Activated CD4-positive, alpha-beta T cell treated with anti-CD3 and anti-CD28 coated beads, Interleukin-2, amount 50 U/mL, for 24 hours (primary cell): ENCODE measurements at places on chromosomes 6 and 20.

- DNase-seq: no peak
These were observed 994.6 kb upstream of the ADGRB3 start for GRCh38 chr6:67640484-67640883.

- DNase-seq: no peak
These were observed 82.9 kb upstream of the FOXP4 start for GRCh38 chr6:41463062-41463930.

GRCh38 chr6:170045563-170045960 lies 245.3 kb downstream of the DLL1 start:
- DNase-seq: no peak

DNA sequence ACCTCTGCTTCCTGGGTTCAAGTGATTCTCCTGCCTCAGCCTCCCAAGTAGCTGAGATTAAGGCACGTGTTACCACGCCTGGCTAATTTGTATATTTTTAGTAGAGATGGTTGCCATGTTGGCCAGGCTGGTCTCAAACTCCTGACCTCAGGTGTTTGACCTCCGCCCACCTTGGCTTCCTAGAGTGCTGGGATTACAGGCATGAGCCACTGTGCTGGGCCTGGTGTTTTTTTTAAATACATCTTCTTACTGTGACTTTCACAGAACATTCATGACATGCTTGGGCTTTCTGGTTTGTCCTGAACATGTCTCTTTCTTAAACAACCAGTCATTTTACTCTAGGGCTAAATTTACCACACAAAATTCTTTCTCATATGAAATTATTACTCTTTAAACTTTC lies 34.7 kb upstream of the FAM8A1 start:
- no peak for DNase-seq

GRCh38 chr6:11778036-11778435 lies 567 bp downstream of the ADTRP start:
- DNase-seq: no peak

DNA sequence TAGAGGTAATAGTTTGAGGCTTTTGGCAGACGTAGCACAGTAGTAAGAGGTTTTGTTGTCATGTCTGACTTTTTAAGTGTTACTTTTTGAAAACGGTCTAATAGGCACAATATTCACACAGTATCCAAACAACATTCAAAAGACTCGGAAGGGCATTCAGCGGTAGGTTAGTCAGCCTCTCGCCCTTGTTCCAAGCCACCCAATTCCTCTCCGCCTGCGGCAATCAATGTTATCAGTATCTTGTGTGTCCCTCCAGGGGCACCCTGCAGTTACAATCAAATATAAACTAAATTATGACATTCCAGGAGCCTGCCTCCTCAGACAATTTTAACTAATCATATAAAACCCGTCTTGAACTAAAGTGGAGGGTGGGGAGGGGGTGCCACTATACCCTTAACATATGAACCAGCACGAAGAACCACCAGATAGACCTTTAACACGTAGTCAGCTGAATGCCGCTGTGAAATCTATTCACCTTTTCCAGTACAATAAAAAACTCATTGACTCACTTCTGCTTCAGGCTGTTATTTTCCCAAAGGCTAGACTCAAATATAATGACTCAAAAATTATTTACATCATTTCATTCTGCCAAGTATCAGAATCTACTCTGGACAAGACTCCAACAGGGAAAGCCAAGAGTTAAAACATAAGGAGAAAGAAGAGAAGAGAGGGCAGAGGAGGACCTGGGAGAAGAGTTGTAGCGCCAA lies 1.6 kb downstream of the TENT5A start:
- no peak for DNase-seq

DNA sequence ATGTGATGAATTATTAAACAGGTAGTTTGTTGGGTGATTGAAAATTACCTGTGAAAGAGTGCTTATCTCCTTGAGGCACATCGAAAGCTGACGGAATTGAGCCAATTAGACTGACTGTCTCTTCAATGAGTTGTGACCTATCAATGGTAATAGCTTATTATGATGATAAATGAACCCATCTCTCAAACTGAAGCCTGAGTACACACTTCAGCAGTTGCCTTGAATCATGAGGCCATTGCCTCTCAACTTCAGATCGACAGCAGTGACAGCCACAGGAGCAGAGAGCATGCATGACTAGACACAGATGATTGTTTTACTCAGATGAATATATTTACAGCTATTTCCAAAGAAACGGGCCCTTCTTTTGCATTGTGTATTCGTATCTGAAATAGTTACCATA lies 323.9 kb downstream of the LAMA2 start:
- DNase-seq: no peak

GRCh38 chr6:68635706-68636513 lies 828 bp downstream of the ADGRB3 start:
- DNase-seq: no peak

GRCh38 chr20:43055181-43055884 lies 134.4 kb downstream of the PTPRT start:
- DNase-seq: no peak

DNA sequence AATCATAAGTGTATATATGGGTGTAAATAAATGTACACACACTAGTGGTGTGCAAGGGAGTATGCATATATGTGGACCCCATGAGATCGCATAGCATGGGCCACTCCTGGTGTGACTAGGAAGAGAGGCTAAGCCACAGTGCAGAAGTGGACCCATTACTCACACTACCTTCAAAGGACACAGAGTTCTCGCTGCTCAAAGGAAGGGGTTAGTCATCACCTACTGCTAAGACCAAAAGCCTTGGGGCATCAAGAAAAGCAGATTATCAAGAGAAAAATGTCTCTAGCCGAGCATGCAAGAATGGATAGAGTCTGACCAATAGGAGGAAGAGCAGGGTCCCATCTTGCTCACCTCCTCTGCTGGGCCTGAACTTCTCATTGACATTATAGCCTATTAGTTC lies 195.5 kb downstream of the MAFB start:
- no peak for DNase-seq

GRCh38 chr6:63805345-63805744 lies 169.7 kb downstream of the PHF3 start:
- DNase-seq: no peak

DNA sequence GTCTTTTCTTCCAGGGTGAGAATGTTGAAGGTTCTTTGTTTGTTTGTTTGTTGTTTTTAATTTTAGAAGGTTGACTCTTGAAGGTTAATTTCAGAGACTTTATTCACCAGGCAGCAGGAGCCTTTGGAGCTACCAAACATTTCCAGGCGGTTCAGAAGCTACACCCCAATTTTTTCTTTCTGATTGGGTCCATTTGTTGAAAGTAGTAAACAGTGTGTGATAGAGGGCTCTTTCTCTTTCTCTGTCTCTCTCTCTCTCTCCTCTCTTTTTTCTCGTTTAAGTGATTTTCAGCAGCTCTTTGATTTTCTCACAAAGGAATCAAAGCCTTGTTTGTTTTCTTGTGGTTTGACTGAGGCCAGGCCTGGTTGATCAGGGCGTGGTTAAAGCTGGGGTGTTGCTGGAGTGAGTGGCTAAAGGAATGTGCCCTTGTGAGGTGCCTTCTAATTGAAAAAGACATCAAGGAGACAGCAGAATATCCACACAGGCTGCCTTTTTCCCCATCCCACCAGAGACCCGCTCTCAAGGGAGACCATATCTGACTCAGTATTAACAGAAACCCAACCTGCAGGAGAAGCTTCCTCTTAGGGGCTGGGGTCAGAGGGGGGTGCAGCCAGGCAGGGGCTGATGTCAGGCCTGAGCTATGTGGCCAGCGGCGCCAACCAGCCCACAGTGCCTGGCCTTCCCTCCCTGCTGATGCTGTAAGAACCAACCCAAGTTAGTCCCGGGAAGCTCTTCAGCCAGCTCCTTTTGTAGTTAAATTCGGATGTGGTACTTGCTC lies 40.4 kb upstream of the NAA20 start:
- no peak for DNase-seq

DNA sequence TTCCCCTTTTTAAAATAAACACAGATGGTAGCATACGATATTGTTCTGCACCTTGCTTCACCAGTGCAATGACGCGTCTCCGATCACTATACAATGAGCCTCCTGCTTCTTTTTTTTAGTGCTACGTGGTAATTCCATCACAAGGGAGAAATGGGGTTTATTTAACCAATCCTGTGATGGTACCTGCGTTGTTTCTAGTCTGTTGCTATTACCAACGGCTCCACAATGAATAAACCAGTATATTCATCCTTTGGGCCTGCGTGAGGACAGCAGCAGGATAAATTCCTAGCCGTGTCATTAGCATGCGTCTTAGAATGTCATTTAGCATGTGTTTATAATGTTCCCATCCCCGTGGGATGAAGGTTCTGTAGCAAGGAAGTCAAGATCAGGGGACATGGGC lies 42.9 kb downstream of the GNAS-AS1 start:
- DNase-seq: no peak

DNA sequence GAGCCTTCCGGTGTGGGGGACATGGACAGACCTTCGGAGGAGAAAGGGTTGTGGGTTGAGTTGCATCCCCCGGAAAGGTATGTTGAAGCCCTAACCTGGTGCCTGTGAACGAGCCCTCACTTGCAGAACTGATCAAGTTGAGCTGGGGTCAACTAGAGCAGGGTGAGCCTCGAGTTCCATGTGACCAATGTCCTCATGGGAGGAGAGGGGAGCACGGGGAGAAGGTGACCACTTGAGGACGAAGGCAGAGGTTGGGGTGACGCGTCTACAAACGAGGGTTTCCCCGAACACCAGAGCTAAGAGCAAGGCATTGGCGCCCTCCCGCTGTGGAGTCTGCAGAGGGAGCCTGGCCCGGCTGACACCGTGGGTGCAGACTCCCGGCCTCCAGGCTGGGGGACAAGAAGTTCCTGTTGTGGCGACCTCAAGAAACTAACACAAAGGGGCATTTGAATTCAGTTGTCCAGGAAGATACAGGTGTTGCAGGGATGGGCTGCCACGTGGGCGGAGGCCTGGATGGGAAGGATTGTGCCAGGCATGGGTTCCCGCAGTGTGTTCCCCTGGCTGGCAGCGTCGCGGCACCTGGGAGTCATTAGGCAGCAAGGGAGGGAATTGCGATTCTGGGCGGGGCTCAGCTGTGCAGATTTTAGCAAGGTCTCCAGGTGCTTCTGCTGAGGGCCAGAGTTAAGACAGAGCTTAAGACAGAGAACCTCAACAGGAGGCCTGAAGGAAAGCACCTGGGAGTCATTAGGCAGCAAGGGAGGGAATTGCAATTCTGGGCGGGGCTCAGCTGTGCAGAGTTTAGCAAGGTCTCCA lies 20.4 kb upstream of the UNC93A start:
- no peak for DNase-seq

GRCh38 chr6:164337925-164338397 lies 923.4 kb downstream of the QKI start:
- DNase-seq: no peak

DNA sequence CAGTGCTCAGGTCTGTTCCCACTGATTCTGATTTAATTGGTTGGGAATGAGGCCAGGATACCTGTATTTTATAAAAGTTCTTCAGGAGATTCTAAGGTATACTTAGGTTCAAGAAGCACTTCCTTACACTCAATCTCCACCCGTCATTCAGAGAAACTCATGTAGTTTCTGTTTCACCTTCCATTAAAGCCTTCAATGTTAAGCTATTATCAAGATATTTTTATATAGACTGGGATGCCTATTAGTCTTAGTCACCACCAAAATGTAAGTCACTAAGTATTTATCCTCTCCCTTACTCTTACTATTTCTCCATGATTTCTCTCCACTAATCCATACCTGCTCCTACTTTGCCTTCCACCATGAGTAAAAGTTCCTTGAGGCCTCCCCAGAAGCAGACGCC lies 38.1 kb upstream of the GCLC start:
- DNase-seq: no peak
